ENCODE measurements at places on chromosomes 16 and 17.

DNA sequence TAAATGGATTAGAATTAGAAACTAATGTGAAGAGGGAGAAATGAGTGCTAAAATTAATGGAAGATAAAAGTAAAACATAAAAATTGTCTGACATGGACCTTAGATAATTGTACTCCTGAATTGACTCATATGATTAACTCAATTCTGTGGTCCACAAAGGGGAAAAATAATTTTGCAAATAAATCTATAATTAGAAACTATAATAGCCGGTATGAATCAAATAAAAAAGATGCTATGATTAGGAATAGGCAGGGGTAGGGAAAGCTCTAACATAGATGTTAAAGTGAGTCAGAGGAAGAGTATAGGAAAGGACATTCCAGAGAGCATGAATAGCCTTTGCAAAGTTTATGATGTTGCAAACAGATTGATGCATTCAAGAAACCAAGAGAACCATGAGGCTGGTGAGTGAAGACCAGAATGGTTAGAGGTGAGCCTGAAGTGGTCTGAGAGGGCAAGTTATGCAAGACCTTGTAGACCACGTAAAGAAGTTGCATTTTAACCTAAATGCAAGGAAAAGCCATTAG, 262.1 kb upstream of the CA10 start:
- DNase-seq: no peak

DNA sequence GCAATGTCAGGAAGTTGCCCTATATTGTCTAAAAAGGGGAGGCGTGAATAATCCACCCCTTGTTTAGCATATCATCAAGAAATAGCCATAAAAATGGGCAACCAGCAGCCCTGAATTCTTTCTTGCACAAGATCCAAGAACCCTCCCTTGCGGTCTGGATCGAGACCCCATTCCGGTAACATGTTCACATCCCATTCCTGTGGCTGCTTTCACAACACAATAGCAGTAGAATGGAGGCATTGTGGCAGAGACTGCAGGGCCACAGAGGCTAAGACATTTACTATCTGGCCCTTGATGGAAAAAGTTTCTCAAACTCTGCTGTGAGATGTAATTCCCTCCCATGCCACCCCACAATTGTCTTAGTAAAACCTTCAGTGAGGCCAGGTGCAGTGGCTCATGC, 73.2 kb downstream of the RMI2 start:
- no peak for DNase-seq

DNA sequence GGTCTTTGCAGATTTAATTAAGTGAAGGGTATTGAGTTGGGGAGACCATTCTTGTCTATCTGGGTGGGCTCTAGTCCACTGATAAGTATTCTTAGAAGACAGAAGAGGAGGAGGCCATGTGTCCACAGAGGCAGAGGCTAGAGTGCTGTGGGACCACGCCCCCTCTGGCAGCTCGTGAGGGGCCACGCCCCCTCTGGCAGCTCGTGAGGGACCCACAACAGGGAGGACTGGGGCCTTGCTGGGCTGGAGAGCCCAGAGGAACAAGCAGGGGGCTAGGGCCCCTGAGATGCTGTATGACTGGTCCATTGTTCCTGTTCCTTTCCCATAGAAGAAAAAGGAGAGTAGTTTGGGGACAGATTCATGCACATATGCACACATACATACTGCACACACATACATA, 106.8 kb downstream of the METRNL start:
- no peak for DNase-seq

DNA sequence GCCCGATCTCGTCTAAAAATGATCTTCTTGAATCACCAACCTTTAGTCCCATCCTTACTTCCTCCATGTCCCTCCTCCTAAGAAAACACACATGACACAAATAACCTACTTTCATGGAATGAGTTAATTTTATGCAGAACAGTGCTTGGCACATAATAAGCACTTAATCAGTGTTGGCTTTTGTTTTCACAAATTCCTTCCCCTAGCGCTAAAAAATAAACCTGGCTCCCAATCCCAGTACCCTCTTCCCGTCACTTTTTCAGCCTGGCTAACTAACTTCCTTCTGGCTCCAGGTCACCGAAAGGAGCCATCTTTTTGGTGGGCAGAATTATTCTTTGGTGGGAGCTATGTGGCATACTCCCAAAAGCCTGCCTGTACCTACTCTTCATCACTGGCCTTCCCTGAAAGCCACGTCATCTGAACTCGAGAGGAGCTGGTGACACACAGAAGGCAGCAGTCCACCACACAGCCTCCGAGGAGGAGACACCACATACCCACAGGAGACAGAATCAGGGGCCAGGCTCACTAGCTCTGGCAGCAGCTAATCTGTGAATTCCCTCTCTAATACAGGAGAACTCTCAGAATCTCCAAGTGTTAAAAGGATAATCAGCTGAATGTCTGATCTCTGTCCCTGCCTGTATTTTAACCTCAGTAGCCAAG, 114.5 kb downstream of the SMG6 start:
- no peak for DNase-seq

DNA sequence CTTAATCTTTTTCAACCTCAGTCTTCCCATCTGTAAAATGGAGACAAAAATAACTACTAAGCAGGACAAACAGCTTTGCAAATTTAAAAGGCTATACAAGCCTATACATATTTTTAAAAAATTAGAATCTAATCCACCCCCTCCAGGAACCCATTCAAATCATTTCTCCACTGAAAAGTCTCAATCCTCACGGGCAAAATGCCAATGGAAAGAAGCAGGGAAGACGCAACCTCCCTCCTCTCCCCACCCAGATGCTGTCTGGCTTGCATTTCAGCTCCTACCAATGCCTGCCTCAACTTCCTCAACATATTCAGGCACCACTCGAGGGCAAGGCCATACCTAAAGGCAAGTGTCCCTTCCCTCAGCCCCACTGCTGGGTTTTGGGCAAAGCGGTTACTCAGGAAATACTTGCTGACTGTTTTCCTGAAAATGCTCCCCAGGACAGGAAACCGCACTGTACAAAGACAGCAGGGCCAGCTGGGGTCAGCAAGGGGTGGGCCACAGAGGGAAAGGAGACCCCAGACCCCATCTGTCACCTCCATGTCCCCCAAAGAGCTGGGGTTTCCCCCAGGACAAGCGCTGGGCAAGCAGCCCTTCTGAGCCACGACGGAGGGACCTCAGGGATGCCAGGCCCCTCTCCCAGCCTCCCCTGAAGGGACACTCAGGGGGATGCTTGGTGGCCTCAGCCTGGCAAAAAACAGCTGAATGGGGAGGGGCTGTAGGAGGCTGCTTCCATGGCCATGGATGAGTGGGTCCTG, 47.7 kb upstream of the DOC2B start:
- DNase-seq: no peak

DNA sequence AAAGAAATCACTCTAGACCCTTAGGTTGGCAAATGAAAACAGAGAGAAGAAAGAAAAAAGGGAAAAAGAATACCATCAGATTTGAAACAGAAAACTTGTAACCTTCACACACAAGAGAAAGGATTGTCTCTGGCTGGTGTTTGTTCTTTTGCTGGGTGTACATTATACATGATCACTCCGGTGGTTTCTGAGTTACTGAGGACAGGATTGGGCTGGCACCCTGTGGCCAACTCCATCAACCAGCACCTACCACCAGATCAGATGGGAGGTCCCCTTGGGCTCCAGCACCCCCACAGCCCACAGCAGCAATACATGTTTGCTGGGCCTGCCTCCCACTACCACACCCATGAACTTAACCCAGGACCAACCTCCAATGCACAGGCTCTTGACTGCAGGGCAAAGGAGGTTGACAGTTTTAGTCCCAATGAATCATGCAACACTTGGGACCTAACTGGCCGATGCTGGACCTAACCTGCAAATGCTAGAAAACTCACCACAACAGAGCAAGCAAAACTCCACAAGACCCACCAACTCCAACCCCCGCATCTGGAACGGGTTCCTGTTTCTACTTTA, 308.3 kb downstream of the SOX9 start:
- no peak for DNase-seq

DNA sequence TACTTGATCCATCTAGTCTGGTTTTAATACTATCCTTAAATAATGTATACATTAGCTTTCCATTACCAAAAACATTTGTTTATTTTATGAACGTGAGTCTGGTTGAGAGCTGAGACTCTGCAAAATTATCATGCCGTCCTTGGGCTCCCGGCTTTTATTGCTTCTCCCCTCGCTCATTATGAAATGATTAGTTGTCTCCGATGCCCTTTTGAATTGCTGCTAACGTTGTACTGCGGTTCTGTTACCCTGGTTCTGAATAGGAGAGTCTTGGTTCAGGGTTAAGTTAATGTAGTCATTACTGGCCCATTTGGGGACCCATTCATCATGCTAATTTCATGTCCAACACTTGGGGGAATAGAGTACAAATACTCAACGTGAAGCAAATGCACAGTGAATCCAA, 12.8 kb downstream of the XYLT1 start:
- no peak for DNase-seq

DNA sequence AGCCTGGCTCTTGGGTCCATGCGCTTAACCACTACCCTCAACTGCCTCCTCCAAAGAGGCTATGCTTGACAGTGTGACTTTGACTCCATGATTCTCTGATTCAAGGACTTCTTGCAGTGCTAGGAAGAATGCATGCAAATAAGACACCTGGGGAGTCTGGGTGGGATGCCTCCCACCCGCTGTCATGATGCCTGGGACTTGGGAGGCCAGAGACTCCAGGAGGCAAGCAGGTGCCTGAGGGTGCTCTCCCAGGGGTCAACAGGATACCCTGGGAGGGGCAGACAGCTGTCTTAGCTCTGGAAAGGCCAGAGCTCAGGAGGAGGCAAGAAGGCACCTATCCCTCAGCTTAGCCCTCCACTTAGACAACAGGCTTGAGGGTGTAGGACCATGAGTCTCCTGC, 38.4 kb downstream of the SRCIN1 start:
- DNase-seq: no peak

GRCh38 chr17:5706577-5707210, 122.4 kb upstream of the NLRP1 start:
- peak; percentile 63 for DNase-seq

DNA sequence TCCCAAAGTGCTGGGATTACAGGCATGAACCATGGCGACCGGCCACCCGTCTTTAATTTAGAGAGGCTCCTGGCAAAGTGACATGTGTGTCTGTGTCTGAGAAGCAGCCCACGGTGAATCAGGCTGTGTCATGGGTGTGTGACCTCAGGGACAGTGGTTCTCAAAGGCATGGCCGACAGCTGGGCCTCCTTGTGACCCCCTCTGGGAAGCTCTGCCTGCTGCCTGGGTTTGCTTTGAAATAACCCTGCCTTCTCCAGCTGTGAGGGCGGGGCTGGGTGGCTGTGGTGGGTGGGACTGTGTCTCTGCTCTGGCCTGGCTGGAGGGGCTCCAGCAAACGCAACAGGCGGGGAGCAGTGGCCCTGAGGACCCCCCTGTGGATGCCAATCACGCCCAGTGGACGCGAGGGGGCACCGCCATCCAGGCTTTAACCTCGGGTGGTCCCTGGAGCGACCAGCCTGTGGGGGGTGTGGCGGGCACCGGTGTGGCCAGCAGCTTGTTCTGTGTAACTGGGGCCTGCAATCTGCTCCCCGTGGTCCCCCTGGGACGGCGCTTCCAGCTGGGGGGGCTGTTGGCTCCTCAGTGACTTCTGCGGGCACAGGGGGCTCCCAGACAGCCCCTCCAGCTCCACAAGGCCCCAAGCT, 8.8 kb upstream of the APRT start:
- no peak for DNase-seq

GRCh38 chr17:62994931-62995330, 28.9 kb downstream of the TANC2 start:
- DNase-seq: peak; percentile 45

GRCh38 chr17:34206569-34206968, 48.5 kb upstream of the CCL2 start:
- DNase-seq: no peak

- no peak for DNase-seq
Observed at GRCh38 chr17:75218131-75218530, 12.7 kb downstream of the NUP85 start.

DNA sequence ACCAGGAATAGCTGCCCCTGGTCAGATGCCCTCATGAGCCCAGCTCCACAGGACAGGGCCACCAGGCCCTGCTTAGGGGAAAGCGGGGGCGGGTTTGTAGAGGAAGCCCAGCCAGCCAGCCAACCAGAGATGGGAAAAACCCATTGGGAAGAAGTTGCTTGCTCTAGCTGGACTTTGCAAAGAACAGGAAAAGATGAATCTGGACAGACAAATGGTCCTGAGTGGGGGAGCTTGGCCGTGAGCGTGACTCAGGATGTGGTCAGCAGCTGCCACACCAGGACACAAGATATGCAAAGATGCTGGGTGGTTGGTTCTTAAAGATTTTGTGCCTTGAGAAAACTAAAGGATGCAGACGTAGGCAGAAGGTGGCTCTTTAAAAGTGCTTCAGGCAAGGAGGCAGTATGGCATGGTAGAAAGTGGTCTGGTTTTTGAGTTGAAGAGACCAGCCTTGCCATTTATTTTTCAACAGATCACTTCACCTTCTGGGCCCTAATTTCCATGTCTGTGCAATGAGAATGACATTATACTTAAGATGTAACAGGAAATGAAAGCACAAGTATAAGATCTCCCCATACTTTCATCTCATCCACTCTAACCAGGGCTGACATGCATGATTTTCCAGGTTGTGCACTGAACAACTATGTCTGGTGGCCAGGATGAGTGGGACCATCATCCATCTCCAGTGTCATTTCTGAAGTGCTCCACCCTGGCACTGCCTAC, 27.8 kb upstream of the HEATR6 start:
- peak; percentile 72 for DNase-seq

DNA sequence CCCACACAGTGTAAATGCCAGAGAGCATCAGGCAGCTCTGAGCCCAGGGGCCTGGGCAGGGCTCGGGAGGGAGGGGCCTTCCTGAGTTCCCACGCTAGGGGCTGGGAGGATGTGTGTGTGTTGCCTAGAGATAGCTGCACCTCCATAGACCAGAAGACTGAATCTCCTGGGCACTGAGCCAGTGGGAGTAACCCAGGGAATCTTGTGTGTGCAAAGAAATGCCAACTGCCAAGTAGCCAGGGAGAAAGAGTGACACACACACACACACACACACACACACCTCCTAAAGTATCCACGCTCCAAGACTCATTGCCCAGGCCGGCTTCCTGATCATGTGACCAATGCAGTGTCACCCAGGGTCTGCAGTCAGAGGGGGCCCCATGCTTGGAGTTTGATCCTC, 166.2 kb upstream of the RPL38 start:
- DNase-seq: peak; percentile 13

DNA sequence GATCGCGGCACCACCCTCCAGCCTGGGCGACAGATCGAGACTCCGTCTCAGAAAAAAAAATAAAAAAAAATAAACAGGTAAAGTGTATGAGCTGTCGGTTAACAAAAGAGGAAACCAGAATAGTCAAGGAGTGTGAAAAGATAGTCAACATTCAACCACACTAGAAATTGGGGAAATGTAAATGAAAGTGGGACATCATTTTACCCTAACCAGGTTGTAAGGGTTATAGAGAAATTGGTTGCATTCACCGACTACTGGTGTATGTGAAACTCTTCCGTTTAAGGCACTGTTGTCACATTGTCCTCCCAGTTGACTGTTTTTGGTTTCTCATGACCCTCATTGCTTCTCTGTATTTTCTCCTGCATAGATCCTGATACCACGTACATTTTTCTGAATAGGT, 62.8 kb downstream of the RABEP1 start:
- DNase-seq: no peak

GRCh38 chr16:59242556-59242955, 508.4 kb upstream of the GOT2 start:
- no peak for DNase-seq

Data from cardiac fibroblast (primary cell).